ENCODE measurements at places on chromosomes 4 and X.

DNA sequence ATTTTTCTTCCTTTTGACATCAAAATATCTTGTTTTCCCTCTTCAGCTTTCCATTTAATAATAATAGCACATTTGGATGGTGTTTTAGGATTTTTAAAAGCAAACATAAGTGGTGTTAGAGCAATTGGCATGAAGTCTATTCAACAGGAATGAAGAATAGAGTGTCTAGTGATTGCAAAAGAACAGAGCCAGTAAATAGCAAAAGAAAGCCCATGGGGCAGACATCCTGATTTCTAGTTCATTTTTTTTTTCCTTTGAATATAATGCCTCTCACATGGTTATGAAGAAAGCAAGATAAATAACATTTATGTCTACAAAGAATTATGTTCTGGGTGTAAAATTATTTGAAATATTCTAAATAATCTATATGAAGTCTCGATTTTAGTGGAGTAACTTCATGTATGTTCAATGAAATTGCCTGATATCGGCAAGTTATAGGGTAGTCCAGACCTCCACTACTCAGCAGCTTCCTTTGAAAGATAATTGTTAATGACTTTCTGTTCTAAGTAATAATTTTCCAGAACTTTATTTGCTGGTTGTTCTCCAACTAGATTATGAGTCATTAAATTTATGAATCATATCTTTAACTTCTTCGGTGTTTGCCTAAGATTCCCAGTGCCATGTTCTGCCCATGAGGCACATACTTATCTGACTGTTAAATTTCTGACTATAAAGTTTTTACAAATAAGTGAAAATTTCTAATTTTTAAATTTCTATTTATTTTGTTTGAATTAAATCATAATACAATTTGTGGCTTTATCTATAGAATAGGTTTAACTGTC, 587.9 kb downstream of the TLL1 start:
- no peak for DNase-seq

DNA sequence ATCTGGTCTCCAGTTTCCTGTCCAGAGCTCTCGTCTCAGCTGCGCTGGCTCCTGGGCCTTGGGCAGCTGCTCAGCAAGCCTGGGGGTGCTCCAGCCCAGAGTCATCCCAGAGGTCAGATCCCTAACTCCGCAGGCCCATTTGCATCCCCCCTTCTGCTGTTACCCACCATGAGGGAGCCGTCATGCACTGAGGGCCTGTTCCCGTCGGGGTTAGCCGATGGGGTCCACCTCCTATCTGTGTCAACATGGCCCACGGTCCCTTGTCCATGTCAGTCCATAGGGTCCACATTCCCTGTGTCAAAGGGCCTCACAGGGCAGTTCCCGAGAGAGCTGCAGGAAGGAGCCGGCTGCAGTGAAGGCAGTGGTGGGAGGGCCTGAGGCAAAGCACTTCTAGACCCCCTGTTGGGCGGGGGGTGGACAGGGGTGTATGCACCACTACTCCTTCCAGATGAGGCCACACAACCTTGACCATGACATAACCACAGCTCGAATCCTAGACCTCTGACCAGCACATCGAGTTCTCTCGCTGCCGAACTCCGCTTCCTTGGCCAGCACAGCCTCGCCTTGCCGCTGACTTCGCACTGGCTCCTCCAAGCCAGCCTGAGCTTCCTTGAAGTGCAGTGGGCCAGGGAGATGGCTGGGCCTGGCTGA, 24.9 kb downstream of the WDR1 start:
- no peak for DNase-seq

DNA sequence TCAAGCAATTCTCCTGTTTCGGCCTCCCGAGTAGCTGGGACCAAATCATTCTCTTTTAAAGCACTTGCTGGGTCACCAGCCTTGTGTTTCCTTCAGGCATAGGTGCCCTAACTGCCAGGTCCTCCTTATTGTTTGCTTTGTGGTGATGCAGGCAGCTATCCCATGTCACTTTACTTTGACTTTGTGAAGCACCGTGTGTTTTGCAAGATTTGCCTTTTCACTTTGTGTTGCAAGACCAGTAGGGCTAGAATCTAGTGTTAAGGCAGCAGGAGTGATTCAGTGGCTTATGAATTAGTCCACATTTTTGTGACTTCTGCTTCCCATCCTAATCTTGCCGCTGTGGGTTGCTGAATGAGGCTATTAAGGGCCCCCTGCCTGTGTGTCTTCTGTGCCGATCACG, 20.2 kb downstream of the SYAP1 start:
- no peak for DNase-seq

- no peak for DNase-seq
These were observed 88.6 kb downstream of the HPRT1 start for GRCh38 chrX:134548257-134549201.

GRCh38 chrX:83916525-83916924, 55.6 kb downstream of the CYLC1 start:
- DNase-seq, result no peak

GRCh38 chrX:80022363-80023031, 7.9 kb downstream of the TBX22 start:
- DNase-seq, result no peak

DNA sequence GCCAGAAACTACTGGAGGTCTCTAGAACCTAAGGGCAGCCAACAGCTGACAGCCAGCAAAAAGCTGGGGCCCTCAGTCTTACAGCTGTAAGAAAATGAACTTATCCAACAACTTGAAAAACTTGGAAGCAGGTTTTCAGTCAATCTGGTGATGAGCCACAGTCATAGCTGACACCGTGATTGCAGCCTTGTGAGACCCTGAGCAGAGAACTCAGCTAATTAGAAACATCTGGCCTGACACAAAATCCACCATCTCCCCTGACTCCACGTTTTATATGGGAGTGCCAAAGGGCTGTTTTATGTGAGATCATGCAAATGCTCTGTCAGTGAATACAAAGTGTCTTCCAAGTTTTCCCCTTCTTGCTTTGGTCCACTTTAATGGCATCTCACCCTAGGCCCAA, 198.8 kb upstream of the DCAF8L1 start:
- no peak for DNase-seq

- no peak for DNase-seq
These were observed 218.5 kb upstream of the AFF2 start for GRCh38 chrX:148281920-148282319.

DNA sequence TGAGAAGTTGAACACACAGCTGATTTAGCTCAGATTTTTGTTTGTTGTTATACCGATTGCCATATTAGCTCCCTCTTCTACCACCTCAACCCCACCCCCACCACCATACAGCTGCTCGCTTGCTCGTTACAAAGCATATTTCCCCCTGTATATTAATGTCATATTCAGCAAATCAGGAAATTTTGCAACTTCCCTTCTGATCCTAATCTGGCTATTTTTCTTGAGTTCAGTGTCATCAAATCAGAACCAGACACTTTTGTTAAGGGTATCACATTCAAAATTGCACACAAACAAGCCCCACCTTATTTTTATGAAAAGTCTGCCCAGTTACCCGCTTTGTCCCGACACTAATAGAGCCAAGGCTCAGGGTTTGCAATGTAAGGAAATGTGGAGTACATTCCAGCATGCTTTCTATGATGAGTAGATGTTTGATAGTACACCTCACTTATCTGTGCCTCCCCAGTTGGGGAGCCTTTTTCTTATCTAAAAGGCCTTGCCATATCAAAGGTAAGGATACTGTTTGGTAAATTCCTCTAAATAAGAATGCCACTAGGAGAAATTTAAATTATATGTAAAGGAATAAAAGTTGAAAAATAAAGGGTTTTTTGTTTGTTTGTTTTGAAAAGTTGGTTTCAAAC, 212.2 kb downstream of the CBR4 start:
- no peak for DNase-seq

- no peak for DNase-seq
These were observed 72.1 kb downstream of the PRSS12 start for GRCh38 chr4:118280501-118281218.

DNA sequence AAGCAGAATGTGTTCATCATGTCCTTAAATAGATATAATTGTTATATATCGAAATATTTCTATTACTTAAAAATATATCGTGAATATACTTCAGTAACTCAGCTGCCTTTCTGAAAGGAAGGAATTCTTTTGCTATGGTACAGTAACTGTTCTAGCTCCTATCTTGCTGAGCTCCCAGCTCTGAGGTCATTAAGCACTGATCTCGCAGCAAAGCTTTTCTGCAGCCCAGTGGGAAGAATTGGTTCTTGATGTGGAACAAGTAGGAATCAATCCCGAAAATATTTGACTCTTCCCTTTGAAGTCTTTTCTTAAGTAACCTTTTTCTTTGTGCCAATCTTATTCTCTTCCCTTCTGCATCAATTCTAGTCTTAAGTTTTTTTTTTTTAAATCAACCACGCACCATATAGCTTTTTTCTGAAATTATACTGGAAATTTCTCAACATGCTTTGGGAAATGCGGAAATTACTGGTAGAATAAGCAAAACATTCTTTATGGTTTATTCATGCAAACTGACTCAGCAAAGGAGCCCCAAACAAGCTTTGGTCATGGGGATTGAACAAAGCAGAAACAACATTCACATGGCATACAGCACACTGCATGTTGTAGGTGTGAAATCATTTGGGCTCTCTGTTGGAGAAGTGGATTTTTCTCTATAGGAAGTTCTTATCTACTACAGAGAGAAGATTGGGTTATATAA, 428.9 kb upstream of the GNPDA2 start:
- no peak for DNase-seq

GRCh38 chr4:1345903-1346780, 866 bp upstream of the UVSSA start:
- DNase-seq, result no peak

DNA sequence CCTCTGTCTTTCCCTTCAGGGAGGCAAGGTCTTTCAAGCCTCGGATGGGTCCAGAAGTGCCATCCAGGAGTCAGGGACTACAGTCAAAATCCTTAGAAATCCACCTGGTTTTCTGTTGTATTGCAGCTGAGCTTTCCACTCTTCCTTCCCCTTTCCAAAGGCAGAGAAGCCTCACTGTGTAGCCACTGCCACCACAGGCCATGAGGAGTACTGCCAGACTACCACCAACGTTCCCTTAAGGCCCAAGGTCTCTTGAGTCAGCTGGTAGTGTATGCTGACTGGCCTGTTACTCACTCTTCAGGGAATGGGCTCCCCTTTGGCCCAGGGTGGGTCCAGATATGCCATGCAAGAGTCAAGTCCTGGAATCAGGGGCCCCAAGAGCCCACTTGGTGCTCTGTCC, 1454.1 kb downstream of the PCDH19 start:
- DNase-seq, result no peak

DNA sequence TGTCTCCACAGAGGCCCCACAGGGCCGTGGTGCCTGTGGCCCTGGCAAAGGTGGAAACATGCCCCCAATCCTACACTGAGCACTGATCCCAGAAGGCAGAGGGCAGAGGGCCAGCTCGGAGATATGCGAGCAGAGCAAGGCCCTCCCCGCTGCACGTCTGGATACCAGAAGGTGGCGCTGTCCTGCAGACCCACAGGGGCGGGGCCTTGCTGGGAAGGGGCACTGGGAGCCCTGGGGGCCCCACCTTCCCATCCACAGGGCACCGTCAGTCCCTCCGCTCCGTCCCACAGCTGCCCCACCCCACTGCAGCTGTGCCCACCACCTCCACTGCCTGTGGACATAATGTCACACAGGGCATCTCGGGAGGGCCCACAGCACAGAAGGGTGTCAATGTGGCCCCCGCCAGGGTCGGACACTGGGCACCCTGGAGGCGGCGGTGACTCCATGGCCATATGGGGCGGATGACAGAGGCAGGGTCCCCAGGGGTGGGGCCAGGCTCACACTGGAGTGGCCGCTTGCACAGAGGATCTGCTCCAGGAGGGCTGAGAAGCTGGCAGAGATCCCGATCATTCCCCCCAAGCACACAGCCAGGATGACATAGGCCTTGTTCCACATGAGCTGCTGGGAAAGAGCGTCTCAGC, 4.8 kb downstream of the SLC49A3 start:
- DNase-seq, result no peak

GRCh38 chrX:54550821-54551220, 20.8 kb downstream of the GNL3L start:
- DNase-seq, result no peak

- no peak for DNase-seq
These were observed 46.5 kb downstream of the HADH start for GRCh38 chr4:108036213-108036612.

GRCh38 chr4:8534129-8534528, 46.1 kb upstream of the GPR78 start:
- DNase-seq, result no peak

- DNase-seq, result no peak
These were observed 11.6 kb downstream of the POLR2B start for GRCh38 chr4:56990109-56990905.

DNA sequence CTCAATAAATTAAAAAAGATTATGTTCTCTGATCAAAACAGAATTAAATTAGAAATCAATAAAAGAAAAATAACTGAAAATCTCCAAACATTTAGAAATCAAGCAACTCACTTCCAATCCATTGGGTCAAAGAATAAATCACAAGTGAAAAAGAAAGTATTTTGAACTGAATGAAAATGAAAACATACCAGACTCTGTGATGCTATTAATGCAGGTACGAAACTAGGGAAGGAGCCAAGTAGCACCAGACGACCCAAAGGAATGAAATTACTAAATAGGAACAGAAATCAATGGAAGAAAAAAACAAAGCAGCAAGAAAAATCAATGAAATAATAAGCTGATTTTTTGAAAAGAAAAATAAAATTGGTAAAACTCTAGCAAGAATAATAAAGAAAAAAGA, 15.4 kb downstream of the CCDC110 start:
- DNase-seq, result no peak

DNA sequence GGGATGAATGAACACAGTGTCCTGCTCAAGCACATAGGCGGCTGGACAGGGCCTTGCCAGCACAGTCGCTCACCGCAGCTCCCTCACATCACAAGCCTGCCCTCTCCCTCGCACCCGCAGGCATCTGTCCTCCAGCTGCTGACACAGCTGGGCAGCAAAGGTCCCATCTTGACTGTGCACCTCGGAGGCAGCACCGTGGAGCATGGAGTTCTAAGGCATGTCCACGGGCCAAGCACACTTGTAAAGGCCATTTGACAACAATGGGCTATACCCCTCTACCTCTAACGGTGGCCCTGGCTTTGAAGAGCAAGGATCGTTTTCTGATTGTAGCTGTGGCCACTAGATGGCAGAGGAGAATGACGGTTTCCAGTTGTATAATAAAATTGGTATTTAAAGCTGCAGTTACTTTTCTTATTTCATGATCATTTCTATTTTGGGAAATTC, 53.8 kb downstream of the APLN start:
- DNase-seq, result no peak

DNA sequence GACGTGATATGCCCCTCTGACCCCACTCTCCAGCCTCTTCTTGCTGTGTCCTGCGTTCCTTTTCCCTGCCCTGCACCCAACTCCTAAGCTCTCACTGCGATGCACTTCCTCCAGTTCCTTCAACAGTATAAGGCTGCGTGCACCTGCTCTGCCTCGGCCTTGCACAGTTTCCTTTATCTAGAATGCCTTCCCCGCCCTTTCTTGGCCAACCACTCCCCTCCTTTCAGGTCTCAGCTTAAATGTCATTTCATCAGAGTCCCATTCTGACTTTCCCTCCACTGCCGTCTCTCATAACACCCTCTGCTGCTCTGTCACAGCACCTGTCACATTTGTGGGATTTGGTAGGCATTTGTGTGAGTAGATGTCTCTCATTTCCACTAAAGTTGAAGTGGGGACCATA, 58.4 kb upstream of the NEIL3 start:
- no peak for DNase-seq

All from stimulated activated CD8-positive, alpha-beta memory T cell treated with anti-CD3 and anti-CD28 coated beads, Interleukin-7, amount 100 ng/mL, for 24 hours (primary cell).